ENCODE measurements at places on chromosomes 3 and 15.

GRCh38 chr3:16508243-16508578, 5.3 kb downstream of the RFTN1 start:
- DNase-seq: no peak

GRCh38 chr3:184788751-184789150, 23.2 kb upstream of the VPS8 start:
- DNase-seq: no peak

DNA sequence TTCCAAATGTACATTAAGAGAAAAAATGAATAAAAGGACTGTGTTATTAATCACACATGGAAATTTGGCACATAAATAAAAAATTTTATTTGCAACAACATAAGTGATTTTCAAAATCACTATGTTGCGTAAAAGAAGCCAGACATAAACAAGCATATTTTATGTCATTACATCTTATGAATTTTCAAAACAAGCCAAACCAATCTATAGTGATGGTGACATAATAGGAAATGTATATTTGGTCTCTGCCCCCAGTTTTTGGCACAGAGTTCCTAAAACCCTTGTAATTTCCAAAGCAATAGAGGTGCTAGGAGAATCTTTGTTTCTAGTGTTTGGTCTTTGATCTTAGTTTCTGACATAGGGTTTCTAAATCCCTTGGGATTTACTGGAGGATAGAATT, 543.3 kb downstream of the ZBBX start:
- DNase-seq: no peak

DNA sequence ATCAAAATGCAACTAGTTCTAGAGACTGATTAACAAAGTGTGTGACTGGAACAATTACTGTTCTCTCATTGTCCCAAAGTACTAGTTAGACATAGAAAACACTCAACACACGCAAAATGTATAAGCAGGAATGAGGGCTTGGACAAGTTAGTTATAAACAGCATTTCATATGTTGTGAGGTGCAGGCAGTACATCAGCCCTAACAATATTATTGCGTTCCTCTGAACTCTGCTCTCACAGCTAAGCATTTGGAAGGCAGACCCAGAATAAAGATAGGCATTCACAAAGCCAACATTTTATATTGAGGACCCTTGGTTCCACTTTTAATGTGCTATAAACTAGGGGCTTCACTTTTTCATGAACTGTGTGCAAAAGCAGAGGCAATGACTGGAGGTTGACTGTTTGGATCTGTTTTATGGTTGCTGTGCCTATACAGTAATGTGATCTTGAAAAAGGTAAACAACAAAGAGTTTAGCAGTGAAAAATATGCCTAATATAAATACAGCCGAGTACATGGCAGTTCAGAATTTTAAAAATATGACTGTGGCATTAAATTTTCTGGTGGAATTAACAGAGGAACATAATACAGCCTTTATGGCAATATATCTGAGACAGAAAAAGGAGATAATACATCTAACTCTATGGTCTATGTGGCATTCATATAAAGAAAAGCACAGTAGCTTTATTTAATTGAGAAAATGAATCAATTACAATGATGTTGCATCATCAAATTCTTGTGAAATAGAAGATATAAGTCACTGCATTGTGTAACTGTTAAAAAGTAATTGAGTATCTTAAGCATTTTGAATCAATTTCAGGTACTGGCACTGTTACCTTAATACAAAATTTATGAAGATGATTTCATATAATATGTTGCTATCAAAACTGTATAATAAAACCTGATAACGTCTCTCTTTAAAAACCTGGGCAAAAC, 80.0 kb upstream of the SKOR1 start:
- no peak for DNase-seq

GRCh38 chr3:14706096-14706495, 31.2 kb downstream of the C3orf20 start:
- DNase-seq: no peak

GRCh38 chr3:58047826-58048225, 39.6 kb downstream of the FLNB start:
- DNase-seq: no peak

GRCh38 chr15:70659662-70660061, 103.7 kb downstream of the UACA start:
- DNase-seq: no peak

- DNase-seq: no peak
Observed at GRCh38 chr3:74009961-74010844, 385.5 kb upstream of the PDZRN3 start.

DNA sequence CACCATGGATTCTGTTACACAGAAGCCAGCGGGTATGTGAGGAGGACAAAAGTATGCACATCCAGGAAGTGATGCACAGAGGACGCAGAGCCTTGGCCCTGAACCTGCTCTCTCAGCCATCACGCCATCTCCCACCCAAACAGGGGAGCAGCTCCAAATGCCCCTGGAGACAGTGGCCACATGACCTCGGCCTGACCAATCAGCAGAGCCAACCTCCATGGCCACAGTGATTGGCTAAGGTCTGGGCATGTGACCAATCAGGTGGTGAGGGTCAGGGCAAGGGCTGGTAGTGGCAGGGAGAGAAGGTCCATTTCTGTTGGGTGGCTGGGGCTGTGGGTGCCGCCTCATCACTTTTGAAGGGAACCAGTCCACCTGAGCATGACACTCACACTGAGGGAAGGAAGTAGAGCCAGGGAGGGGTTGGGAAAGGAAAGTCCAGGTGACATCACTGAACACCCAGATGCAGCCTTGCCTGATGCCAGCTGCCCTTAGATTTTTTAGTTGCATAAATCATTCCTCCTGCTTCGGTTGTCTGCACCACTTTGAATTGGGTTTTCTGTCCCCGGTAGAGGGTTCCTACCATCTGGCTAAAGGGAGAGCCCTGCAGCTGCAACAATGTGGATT, 70.3 kb upstream of the IQSEC1 start:
- no peak for DNase-seq

GRCh38 chr15:63372018-63372705, 9.5 kb downstream of the CA12 start:
- DNase-seq: no peak

DNA sequence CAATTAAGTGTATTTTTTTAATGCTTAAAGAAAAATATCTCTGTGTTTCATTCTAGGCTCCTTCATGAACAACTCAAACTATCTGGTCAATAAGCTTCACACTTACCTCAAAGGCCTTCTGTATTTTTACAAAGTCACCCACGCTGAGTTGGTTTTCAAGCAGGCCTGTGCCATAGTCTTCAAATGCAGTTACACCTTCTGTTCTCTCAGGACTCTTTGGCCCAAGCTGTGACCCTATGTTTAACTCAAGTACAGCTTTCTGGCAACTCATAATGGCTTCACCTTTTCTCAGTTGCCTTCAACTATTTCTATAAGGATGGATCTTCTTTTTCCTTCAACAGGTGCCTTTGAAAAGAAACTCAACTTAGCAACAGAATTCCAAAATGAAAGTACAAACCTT, 587 bp downstream of the WDR49 start:
- DNase-seq: no peak

- DNase-seq: no peak
Observed at GRCh38 chr3:32428092-32429068, 36.7 kb downstream of the CMTM7 start.

GRCh38 chr15:35756623-35757022, 210.7 kb upstream of the DPH6 start:
- DNase-seq: no peak

Data from activated CD8-positive, alpha-beta memory T cell treated with anti-CD3 and anti-CD28 coated beads for 1 hour (primary cell).